ENCODE measurements at places on chromosomes 1 and 21.

DNA sequence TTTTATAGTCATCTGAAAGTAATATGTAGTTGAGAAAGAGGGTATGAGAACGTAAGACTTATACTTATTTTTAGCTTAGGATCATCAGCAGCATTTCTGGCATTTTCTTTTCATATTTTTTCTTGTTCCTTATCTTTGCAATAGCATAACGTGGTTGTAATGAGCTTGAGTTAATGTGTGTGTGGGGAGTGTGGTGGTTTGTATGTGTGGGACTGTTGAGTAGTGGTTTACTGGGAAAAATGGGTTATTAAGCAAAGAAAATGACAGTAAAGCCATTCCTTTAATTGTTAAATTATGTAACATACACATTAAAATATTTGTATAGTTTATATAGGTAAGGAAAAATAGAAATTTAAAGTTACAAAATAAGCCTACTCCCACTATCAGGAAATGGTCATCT lies 15.2 kb downstream of the PIP5K1A start:
- no peak for DNase-seq

DNA sequence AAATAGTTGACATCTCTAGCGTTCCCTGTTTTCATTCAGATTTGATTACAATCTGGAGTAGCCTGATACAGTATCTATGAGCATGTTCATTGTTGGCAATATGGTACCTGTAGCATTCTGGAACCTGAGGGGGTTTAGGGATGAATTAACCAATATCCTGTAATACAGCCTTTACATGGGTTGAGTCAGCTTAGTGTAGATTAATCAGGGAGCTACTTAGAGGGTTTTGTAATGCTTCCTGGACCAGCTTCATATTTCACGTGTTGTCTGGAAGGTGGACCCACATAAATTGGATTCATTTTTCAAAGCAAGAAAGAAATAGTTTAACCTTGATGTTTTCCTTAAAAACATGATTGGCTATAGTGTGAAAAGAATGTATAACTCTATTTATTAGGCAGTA lies 3.6 kb downstream of the OTUD3 start:
- DNase-seq = no peak

GRCh38 chr21:38970765-38971164 lies 165.0 kb downstream of the ETS2 start:
- DNase-seq = no peak

DNA sequence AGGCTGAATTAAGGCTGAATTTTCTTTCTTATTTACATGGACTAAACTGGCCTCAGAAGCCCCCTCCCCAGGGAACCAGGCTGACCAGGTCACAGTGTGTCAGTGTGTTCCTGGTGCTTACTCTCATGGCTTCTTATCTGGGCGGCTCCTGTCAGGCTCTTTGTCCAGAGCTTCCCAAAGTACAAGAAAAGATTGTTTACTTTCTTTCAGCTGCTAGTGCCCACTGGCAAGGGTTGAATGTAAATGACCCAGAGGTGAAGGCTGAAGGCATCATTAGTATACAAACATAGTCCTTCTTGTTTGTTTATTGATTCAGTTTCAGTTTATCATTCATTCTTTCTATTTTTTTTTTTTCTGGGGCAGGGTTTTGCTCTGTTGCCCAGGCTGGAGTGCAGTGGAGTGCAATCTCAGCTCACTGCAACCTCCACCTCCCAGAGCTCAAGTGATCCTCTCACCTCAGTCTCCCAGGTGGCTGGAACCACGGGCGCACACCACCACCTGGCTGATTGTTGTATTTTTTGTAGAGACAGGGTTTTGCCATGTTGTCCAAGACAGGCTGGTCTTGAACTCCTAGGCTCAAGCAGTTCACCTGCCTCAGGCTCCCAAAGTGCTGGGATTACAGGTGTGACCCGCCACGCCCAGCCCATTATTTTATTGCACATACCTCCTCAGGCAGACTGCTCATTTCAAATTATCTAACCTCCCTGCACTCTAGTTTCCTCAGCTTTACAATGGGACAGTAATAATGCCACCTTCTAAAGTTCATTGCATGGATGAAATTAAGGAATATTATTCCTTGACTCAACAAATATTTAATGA lies 9.8 kb upstream of the KDM4A start:
- DNase-seq = no peak

GRCh38 chr1:183598386-183598785 lies 8.1 kb upstream of the NCF2 start:
- no peak for DNase-seq

GRCh38 chr21:41361786-41362604 lies at the start of gene MX2:
Gene MX2, plus strand, starts transcription at chr21:41362027. Its CDS starts 14,880 bp downstream, at chr21:41376907.
- DNase-seq = peak; percentile 58

GRCh38 chr1:163230827-163231226 lies 28.1 kb upstream of the RGS5 start:
- DNase-seq = no peak

GRCh38 chr1:234668577-234668955 lies 58.6 kb upstream of the IRF2BP2 start:
- DNase-seq = no peak

DNA sequence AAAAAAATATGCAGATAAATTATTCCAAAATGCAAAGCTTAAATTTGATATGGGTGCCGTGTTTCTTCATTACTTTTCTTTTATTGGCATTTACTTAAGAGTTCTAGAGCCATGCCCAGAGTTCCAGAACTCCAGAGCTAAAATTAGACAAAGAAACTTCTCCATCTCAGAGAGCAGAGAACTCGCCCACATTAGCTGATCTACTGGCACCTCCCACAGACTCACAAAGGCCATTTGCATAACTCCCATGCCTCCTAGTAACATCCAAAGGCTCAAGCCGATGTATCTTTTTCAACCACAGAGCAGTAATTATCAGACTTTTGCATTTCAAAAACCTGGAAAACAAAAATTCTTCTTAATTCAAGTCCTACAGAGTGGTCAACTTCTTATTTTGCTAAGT lies 323.8 kb upstream of the ST6GALNAC5 start:
- no peak for DNase-seq

GRCh38 chr1:242886137-242886536 lies 361.6 kb upstream of the PLD5 start:
- DNase-seq = no peak

- DNase-seq = no peak
Measured at GRCh38 chr1:24425922-24426321, 10.3 kb downstream of the NIPAL3 start.

DNA sequence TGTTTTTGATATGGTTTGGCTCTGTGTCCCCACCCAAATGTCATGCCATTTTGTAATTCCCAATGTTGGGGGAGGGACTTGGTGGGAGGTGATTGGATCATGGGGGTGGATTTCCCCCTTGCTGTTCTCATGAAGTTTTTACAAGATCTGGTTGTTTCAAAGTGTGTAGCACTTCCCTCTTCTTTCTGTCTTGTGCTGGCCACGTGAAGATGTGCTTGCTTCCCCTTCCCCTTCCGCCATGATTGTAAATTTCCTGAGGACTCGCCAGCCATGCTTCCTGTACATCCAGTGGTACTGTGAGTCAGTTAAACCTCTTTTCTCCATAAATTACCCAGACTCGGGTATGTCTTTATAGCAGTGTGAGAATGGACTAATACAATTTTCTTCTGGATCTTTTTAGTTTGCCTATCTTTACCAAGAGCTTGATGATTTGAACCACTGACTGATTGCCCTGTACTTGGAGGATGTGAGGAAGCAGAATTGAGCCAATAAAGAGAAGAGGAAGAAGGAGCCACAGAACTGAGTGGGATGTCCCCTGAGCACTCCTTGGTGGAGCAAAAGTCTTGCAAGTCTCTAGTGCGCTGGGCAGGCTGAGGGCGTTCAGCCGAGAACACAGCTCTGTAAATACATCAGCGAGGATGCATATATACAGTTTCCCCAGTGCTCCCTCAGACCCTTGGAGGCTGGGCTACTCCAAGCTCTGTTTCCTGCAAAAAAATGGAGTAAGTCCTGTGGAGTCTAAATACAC lies 102.6 kb downstream of the CYYR1 start:
- DNase-seq = no peak

GRCh38 chr1:206826394-206826793 lies 39.0 kb upstream of the IL20 start:
- no peak for DNase-seq

DNA sequence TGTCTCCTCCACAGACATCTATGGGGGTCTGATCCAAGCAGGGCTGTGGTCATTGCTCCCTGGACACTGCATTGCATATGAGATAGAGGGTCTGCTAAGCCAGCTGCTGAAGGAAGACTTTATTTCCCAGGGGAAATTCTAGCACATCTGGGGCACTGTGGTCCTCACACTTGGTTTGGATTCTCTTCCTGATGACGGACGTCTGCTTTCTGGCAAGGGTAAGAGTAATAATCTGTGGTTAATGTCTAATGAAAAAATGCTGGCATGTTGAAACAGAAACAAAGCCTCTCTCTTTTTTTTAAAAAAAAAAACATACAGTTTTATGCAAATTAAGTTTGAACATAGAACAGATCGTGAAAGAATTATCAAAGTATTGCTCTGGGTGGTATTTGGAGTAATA lies 553.9 kb downstream of the DPYD start:
- DNase-seq = no peak

GRCh38 chr1:30377230-30378002 lies 346.0 kb downstream of the MATN1 start:
- DNase-seq = no peak

- DNase-seq = no peak
Measured at GRCh38 chr1:165737196-165737595, 31.5 kb downstream of the TMCO1 start.

DNA sequence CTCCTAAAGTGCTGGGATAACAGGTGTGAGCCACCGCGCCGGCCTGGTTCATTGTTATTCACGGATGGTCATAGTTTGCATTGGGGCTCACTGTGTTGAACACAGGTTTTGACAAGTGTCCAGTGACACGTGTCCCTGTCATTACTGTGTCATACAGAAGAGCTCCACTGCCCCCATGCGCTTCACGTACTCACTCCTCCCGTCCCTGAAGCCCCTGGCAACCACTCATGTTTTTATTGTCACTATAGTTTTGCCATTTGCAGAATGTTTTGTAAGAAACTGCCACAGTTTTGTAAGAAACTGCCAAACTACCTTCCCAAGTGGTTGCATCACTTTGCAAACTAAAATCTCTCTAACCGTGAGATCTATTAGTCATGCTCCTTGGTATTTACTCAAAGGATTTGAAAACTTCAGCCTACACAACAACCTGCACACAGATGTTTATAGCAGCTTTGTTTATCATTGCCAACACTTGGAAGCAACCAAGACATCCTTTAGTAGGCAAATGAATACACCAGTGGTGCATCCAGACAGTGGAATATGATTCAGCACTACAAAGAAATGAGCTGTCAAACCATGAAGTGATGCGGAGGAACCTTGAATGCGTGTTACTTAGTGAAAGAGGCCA lies 163.2 kb upstream of the COL6A1 start:
- no peak for DNase-seq

- peak; percentile 80 for DNase-seq
Measured at GRCh38 chr21:45887120-45887611, 94.4 kb upstream of the COL6A1 start.

DNA sequence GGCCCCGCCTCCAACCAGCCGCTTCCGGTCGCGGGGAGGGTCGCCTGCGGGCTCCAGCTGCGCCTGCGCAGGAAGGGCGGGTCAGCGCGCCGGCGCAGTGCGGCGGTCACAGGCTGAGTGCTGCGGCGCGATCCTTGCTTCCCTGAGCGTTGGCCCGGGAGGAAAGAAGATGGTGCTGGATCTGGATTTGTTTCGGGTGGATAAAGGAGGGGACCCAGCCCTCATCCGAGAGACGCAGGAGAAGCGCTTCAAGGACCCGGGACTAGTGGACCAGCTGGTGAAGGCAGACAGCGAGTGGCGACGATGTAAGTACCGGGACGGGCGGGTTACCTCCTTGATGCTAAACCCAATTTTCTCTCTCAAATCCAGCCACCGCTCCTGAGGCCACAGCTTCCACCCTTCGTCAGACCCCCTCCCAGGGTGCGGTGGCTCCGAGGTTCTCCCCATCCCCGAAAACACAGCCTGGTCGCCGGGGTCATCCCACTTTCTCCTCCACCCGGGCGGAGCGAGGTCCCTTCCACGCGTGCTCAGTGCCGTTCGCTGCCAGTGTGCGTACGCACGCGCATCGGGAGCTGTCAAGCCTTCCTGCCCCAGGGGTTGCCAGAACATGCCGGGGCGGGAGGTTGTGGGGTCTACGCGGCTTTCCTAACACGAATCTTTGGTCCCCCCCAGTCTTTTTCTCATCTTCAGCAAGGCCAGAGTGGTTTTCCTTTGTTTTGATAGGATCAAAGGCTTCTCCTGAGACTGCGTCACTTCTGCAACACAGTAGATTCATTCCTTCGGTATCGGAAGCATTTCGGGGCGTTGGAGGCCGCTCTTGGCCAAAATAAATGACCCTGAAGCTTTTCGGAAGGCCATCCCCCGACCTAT lies at the start of gene SARS1:
Gene SARS1, plus strand, starts transcription at position 95 of the 870 bp plus-strand sequence. Its CDS starts 75 bp downstream, at position 170.
- peak; percentile 92 for DNase-seq

DNA sequence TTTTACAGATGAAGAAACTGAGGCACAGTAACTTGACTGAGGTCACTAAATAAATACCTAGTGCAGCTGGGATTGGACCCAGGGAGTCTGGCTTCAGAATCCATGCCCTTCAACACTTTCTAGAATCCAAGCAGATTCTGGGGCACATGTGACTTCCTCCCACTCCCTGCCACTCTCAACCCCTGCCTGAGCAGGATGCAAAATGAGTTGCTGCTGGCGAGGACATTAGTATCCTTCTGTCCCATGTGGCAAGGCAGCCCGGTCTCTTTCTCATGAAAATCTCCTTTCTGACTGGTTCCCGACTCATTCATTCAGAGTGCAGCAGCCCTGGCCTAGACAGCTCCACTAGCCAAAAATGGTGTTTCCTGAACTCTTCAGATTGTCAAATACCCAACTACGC lies 28.4 kb downstream of the TNNT2 start:
- DNase-seq = peak; percentile 29

GRCh38 chr1:12220890-12221289 lies 8.9 kb upstream of the VPS13D start:
- no peak for DNase-seq

DNA sequence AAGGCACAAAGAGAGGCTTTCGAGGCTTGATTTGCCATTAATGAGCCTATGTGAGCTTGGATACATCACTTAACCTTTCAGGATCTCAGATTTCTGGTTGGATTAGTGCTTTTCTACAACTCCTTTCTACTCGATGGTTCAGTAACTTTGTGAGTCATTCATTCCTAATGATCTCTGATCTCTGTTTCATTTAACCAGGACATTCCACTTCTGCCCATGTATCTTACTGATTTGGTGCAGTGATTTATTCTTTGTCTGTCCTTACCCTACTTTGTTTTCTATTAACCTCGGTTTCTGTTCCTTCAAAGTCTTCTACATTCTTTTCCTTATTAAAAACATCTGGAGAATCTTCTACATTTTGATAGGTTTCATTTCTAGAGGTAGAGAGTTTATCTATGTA lies 94.6 kb upstream of the ZBTB18 start:
- DNase-seq = no peak

DNA sequence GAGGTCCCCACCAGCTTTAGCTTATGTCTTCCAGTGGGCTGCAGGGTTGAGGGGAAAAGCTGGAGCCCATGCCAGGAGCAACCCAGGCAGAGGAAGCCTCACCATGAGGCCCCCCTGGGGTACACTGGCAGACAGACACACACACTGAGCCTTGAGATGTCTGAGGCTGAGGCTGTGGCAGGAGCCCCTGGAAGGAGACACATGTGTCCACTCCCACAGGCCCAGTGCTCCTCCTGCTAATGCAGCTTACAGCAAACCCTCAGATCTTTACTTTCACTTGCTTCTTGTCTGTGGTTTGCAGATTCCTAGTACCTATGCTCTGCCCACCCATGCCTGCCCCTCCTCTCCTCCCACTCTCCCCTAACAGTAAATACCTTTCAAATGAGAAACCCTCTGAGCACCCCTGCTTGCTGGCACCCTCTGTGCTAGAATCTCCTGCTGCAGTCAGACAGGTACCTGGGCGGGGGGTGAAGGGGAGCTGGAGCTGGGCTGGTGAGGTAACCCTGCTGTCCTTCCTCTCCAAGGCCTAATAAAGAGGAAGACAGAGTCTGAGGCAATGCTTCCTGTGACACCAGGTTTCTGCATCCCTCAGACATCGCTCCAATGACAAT lies 63.4 kb upstream of the NEK2 start:
- peak; percentile 29 for DNase-seq
